ENCODE measurements at places on chromosomes 12 and 14.

DNA sequence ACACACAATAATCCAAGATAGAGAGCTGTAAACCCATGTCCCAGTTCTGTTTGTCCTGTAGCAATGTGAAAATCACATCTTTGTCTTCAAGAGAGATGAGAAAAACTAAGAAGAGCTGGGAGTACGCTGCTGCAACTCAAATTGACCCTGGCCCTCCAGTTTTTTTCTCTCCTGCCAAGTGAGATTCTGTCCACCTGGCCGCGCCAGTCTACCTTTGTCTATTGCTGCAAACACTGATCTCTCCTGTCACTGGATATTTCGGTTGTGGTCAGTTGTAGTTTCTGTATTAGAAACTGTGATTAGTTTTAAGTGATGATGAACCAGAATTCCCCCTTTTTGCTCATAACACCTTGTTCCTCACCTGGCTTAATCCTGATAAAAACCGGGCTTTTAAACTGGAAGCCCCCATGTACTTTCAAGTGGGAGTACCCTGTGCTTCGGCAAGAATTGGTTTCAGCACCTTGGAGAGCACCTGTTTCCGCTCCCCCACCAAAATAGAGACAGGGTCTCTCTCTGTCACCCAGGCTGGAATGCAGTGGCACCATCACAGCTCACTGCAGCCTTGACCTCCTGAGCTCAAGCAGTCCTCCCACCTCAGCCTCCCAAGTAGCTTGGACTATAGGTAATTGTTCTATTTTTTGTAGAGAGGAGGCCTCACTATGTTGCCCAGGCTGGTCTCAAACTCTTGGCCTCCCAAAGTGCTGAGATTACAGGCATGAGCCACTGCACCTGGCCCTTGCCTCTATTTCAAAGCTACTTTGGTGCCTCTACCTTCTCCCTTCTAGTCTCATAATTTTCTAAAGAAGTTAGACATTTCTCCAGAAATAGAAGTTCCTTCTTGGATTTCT lies 156.8 kb downstream of the PHETA1 start:
- DNase-seq = no peak

GRCh38 chr12:49987625-49988303 lies 15.0 kb downstream of the AQP6 start:
- no peak for DNase-seq

- no peak for DNase-seq
Observed at GRCh38 chr14:68807987-68808386, 15.1 kb upstream of the ZFP36L1 start.

- no peak for DNase-seq
Observed at GRCh38 chr14:62289471-62289870, 527.3 kb downstream of the SNAPC1 start.

GRCh38 chr12:27973487-27973890 lies 956 bp upstream of the PTHLH start:
- no peak for DNase-seq

- no peak for DNase-seq
Observed at GRCh38 chr12:45191239-45191638, 24.7 kb upstream of the ANO6 start.

- DNase-seq = no peak
Observed at GRCh38 chr14:74962493-74962892, 7.1 kb upstream of the PGF start.

- no peak for DNase-seq
Observed at GRCh38 chr14:49755378-49755777, 12.6 kb upstream of the KLHDC2 start.

GRCh38 chr12:61993734-61994345 lies 266.4 kb upstream of the USP15 start:
- DNase-seq = no peak

DNA sequence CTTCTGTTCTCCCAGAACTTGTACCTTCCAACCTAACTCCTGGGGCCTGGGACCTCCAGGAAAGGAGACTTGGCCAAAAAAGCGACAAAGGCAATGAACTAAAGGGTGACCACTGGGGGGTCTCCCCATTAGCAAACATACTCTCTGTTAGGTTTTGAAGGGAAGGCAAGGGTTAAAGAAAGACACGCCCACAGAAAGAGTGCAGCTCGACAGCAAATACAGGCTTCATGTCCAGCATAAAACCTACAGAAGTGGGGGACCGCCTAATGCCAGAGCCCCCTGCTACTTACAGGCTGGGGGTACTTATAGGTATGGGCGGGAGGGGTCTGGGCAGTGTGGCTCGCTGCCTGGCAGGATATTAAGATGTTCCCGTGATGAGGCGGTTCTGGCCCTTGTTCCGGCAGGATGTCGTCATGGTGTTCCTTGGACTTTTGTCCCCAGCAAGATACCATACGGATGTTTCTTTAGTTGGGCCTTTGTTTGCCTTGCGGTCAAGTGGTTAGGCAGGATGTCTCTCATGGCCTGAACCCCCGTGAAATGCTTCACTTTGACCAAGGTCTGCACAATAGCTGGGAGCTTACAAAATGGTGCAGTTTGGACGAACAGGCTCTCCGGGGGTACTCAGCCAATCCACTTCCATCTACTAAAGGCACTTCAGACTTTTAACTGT lies 53.4 kb downstream of the PRMT8 start:
- no peak for DNase-seq

- no peak for DNase-seq
Observed at GRCh38 chr12:129459886-129460285, 443.9 kb downstream of the TMEM132D start.

DNA sequence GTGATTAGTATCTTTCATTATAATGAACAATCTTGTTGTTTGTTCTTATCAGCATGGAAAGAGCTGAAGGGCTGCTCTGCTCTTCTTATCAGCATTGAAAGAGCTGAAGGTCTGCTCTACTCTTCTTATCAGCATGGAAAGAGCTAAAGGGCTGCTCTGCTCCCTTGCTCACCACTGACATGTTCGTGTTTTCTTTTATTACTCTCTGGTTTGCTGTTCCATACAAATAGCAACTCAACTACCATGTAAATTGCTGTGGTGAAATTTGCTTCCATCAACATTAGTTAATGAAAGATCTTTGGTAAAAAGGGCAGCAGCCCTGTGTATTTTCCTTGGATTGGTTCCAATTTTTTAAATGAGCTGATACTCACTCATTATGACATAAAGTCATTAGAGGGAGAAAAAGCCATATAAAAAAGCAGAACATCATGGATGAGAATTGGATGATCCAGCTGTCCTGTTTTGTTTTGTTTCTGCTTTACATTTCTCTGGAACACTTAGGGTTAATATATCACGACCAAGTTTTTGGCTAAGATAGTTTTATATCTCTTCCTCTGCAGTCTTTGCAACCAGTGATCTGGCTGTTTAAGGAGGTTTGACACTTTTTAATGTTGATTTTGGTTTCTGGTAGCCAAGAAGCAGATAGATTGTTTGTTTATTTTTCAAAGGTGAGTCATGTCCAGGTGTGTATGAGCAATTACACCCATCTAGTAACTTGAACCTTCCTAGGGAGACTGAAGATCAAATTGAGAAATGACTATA lies 356.6 kb downstream of the CEP128 start:
- no peak for DNase-seq

DNA sequence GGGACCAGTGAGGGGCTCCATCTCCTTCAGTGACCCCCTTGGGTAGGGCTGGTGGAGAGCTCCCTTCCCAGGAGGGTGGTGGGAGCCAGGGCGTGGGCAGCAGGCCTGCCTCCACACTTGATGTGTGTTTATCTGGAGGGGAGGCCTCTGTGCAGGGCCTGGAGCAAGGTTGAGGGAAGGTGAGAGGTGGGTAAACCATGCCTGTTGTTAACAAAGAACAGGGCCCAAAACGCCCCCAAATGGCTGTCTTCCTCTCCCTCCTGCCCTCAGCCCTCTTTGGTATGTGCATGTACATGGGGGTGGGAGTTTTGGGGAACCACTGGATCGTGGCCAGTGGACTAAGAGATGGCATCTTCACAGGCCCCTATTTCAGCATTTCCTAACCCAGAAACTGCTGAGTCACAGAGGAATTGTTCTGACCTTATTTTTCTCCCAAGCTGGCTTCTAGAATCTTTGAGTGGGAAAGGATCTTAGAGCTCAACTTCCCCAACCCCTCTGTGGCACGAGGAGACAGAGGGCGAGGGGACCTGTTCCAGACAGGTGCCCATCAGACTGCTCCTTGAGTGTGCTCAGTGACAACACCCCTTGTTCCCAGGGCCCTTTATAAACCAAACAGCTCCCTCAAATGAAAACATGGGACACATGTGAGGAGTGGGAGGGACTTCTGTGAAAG lies 3.6 kb downstream of the SLC48A1 start:
- DNase-seq = no peak

GRCh38 chr12:88153959-88154358 lies 11.9 kb downstream of the TMTC3 start:
- DNase-seq = peak; percentile 31

GRCh38 chr12:47394070-47394469 lies 311.8 kb downstream of the RPAP3 start:
- DNase-seq = no peak

- no peak for DNase-seq
Observed at GRCh38 chr14:64632056-64632455, 72.2 kb upstream of the PLEKHG3 start.

DNA sequence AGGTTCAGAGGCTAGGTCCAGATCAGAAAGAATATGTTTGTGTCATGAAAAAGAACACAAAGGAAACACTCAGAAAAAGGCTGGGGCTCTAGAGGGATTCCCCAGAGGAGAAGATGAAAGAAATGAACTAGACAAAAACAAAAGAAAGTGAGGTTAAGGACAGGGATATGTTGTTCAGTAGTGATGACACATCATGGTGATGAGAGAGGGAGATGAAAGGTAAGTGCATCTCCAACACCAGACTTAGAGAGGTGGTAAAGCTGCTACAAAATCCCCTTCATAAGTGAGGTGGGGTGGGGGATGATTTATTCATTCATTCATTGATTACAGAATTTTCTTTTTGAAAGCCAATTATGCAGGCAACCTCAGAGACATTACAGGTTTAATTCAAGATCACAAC lies 19.6 kb upstream of the SLC8A3 start:
- no peak for DNase-seq

DNA sequence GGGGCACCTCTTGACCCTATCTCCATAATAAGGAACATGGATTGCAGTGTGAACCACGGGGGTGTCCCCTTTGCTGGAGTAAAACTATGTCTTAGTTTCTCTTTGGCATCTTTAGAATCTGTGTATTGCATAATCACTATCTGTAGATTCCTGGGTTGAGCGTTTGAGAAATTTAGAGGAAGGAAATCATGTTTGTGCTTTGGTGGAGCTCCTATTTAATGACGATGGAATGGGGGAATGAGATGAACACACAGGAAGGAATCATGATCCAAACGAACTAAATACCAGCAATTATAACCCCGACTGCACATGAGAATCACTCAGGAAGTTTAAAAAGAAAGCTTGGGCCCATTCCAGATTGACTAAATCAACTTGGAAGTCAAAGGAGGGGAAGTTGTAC lies 1.3 kb upstream of the MYG1 start:
- DNase-seq = peak; percentile 88

GRCh38 chr12:30909349-30910037 lies 17.1 kb upstream of the TSPAN11 start:
- peak; percentile 36 for DNase-seq

Measured in stromal cell of bone marrow (primary cell).